ENCODE measurements at places on chromosomes 6 and 20.

- DNase-seq, result no peak
These were observed 95.1 kb downstream of the PLCB4 start for GRCh38 chr20:9163995-9164394.

- no peak for DNase-seq
These were observed 33.4 kb downstream of the CITED2 start for GRCh38 chr6:139341060-139341459.

- no peak for DNase-seq
These were observed 191.7 kb upstream of the LAMP5 start for GRCh38 chr20:9322661-9323060.

- no peak for DNase-seq
These were observed 38.2 kb downstream of the MDN1 start for GRCh38 chr6:89781070-89782034.

Measured in stimulated activated CD4-positive, alpha-beta T cell treated with anti-CD3 and anti-CD28 coated beads, TNF-alpha, amount 100 ng/mL, for 4 hours (primary cell).